ENCODE measurements at places on chromosomes 3 and 15.

DNA sequence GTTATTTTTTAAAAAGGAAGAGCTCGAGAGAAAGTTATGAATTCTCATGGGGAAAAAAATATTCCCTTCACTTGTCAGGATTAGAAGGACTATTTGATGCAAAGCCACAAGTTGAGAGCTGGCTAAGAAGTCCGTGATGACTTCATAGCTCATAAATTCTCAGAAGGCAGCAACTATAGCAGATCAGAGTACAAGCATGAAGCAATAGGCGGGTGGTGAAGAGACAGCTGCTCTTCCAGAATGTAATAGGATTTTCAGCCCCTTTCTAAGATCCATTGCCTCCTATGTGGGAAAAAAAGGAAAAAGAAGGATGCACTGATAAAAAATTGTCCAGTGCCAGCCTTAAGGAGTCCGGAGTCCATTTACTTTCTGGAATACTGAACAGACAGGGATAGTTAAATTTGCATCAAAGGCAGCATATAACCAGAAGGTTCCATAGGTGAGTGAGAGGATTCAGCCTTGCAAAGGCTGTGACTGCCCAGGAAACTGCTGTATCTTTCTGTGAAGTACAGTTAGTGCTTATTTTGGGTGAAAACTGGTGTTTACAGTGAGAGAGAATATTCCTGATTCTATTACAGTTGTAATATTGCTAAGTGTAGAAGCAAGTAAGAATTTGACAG lies 929.5 kb upstream of the ALCAM start:
- no peak for DNase-seq

DNA sequence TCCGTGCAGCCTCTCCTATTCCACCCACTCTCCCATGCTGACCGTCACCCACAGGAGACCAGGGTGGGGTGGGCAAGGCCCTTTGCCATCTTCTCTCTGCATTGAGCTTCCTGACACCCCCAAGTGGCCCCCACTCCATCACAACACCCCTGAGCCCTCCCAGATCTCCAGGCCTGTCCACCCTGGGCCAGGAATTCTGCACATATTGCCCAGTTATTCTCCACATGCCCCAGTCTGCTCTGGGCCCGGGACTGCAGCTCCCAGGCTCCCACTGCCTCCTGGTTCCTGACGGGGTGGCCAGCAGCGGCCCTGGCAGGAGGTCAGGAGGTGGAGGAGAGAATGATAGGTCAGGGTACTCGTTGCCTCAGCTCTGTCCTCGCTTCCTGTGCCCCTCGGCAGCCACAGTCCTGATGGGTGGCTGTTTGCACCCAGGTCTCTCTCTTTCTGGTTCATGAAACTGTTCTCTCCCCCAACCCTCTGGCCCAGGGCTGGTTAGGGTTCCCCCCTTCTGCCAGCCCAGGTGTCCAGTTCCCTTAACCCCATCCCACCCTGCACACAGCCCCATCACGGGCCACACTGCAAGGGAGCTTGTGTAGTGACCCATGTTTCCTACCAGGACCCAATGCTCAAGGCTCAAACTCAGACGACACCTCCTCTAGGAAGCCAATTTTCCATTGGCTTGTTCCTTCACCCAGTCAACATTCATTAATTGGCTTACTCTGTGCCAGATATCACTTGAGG lies 47.3 kb downstream of the IQSEC1 start:
- DNase-seq, result no peak

GRCh38 chr15:91909111-91909510 lies 55.6 kb downstream of the SLCO3A1 start:
- DNase-seq, result no peak

GRCh38 chr3:193852901-193853300 lies 259.9 kb downstream of the OPA1 start:
- no peak for DNase-seq

- DNase-seq, result peak; percentile 43
Observed at GRCh38 chr3:141686466-141687291, 51.4 kb upstream of the RNF7 start.

Measured in activated CD8-positive, alpha-beta memory T cell treated with anti-CD3 and anti-CD28 coated beads, Interleukin-2, amount 10 ng/mL, durations not matched to agents 7 days and 5 days (primary cell).